Liver (tissue), 10 donors: ENCODE measurements at places on chromosomes 6 and 20. TPM values are rescaled to one million over a fixed set of nuclear protein-coding genes. Genes with fewer than 3 reads are reported as not detected.
A peak's percentile ranks its signal among the peaks of the same experiment; 100 is the strongest.

The SIRPD gene
- not detected for polyA plus RNA-seq

The FAM162B gene
- polyA plus RNA-seq: 0.62 TPM

GRCh38 chr6:169253337-169254238, at the start of gene THBS2:
Gene THBS2 (minus strand): TSS chr6:169253846. CDS start chr6:169250784, 3,062 bp downstream.
- no peaks in the 10 kb centered on the region for H3K36me3 ChIP-seq
- H3K27me3 ChIP-seq: peaks cover 30% of the 10 kb centered on the region
- H3K4me1 ChIP-seq: no peaks in the 10 kb centered on the region
- DNase-seq: no peak
- peak within 1 kb of the TSS; percentile 43 for H3K27ac ChIP-seq

The FAM83C gene
- not detected for polyA plus RNA-seq

The WFDC12 gene
- not detected for polyA plus RNA-seq

The C6orf15 gene
- polyA plus RNA-seq: not detected

The SLC17A4 gene
- 4.4 TPM for polyA plus RNA-seq

The RAMACL gene
- polyA plus RNA-seq: 0.22 TPM

- H3K27ac ChIP-seq: no peak overlapping the region
- peak; percentile 53 for DNase-seq
- H3K27me3 ChIP-seq: no peaks in the 10 kb centered on the region
Observed at GRCh38 chr6:49782725-49783124, 4.4 kb downstream of the PGK2 start.

DNA sequence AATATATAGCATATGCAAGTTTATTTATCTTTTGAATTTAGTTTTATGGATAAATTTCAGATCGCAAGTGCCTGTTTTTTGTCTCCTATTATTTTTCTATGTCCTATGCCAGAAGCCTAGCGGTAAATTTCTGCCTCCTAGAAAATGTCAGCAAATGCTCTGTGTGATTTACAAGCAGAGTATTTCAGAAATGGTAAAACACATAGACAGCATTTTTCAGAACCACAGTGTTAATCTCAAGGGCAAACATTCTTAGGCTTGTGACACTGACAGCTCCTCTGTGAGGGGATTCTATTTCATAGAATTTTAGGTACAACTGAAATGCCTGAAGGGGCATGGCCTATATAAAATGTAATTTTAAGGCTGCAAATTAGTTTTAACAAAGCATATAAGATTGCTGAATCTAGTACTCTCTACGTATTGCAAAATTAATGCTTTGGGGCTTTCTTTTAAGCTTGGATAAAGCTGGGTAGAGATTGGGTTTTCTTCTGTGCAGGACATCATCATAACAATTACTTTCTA, 89.9 kb upstream of the PTCHD4 start:
- no peaks in the 10 kb centered on the region for H3K4me1 ChIP-seq
- DNase-seq: no peak
- no peaks in the 10 kb centered on the region for H3K36me3 ChIP-seq
- H3K27ac ChIP-seq: no peak overlapping the region

The MUC21 gene
- polyA plus RNA-seq: not detected

GRCh38 chr6:160810238-160810637, 108.2 kb downstream of the PLG start:
- H3K27me3 ChIP-seq: no peaks in the 10 kb centered on the region
- H3K4me3 ChIP-seq: no peak overlapping the region
- no peak for DNase-seq
- no peaks in the 10 kb centered on the region for H3K36me3 ChIP-seq
- no peaks in the 10 kb centered on the region for H3K4me1 ChIP-seq

- H3K4me1 ChIP-seq: no peaks in the 10 kb centered on the region
- no peak overlapping the region for H3K27ac ChIP-seq
- no peaks in the 10 kb centered on the region for H3K36me3 ChIP-seq
- DNase-seq: no peak
Observed at GRCh38 chr6:5657684-5658430, 348.9 kb downstream of the NRN1 start.

DNA sequence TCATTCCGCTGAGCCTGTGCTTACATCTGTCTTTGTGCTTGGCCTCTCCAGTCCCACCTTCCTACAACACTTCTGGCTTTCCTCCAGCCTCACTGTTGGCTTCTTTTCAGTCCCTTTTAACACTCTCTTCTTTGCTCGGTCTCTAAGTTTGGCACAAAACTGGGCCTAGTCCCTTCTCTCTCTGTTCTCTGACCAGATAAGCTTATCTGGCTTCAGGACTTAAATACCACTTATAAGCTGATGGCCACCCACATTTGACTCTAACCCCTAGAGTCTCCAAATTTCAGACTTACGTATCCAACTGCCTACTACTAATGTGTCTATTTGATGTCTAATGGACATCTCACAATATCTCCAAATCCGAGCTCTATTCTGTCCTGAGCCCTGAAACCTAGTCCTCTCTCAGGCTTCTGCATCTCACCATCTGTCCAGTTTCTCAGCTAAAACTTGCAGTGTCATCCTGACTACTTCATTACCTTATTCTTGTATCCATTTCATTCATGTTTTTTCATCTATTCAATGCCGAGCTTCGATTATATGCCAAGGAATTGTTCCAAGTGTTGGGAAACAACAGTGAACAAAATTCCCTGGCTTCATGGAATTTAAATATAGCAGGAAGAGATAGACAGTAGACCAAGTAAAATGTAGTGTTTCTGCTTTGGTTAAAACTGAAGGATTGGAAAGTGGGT, 40.1 kb downstream of the TBPL1 start:
- no peaks in the 10 kb centered on the region for H3K36me3 ChIP-seq
- no peaks in the 10 kb centered on the region for H3K4me1 ChIP-seq
- no peak overlapping the region for H3K4me3 ChIP-seq
- no peaks in the 10 kb centered on the region for H3K27me3 ChIP-seq

The SMPD2 gene
- 3.3 TPM for polyA plus RNA-seq

DNA sequence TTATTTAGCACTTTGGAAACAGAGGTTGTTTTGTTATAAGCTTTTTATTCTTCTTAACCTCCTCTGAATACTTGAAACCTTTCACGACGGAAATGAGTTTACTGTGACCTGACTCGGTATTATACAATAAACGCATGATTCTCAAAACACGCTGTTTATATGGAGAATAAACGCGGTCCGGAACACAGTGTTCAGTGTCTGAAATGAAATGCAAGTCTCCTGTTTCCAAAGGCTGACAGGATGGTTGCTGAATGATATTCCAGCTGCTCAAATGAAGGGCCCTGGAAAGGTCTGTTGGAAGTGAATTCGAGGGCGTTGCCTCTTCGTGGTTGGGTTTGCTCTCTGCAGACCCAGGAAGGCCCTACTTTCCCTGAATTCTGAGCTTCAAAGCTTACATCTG, 83.4 kb downstream of the RSPH3 start:
- no peak overlapping the region for H3K4me3 ChIP-seq
- H3K4me1 ChIP-seq: no peaks in the 10 kb centered on the region

- no peak overlapping the region for H3K27ac ChIP-seq
- H3K27me3 ChIP-seq: no peaks in the 10 kb centered on the region
- H3K36me3 ChIP-seq: no peaks in the 10 kb centered on the region
- no peak overlapping the region for H3K4me3 ChIP-seq
- H3K4me1 ChIP-seq: no peaks in the 10 kb centered on the region
Observed at GRCh38 chr20:23534801-23535593, 33.3 kb downstream of the CST9L start.

DNA sequence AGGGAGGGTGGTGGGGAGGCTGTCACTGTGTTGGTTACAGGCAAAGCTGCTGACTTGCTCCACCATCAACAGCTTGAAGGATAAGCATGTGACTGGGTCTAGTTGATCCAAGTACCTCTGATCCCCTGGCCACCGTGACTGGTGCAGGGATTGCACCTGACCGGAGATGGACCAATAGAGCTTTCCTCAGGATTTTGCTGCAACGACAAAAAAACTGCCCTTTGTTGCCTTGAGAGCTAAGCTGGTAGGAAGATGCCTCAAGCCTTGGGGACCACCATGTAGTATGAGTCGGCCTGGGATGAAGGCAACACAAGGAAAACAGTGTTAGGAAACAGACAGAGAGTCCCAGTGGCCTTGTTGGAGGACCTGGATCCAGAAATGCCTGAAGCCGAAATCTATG, 1.8 kb downstream of the OCSTAMP start:
- no peaks in the 10 kb centered on the region for H3K36me3 ChIP-seq
- no peak overlapping the region for H3K27ac ChIP-seq
- DNase-seq: no peak
- H3K4me1 ChIP-seq: no peaks in the 10 kb centered on the region

DNA sequence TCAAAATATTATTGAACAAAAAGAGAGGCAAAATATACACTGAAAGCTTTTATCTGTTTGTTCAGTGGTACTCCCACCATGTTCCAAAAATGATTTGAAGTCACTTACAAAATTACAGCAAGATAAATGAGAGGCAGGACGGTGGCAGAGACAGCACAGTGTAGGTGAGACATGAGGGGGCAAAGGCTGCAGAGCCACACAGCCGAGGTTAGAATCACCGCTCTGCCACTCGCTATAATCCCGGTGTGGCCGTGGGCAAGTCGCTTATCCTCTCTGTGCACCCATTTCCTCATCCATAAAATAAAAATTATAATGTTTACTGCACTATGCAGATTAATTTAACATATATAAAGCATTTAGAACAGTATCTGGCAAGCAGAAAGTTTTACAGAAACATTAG, 140.1 kb upstream of the BEND6 start:
- H3K27ac ChIP-seq: no peak overlapping the region
- no peak overlapping the region for H3K4me3 ChIP-seq
- no peaks in the 10 kb centered on the region for H3K27me3 ChIP-seq

GRCh38 chr6:150418827-150419594, 50.2 kb downstream of the IYD start:
- peak overlapping the region; percentile 63 for H3K4me3 ChIP-seq
- H3K27ac ChIP-seq: peak overlapping the region; percentile 73
- no peaks in the 10 kb centered on the region for H3K27me3 ChIP-seq
- DNase-seq: peak; percentile 72
- no peaks in the 10 kb centered on the region for H3K36me3 ChIP-seq

GRCh38 chr6:15476631-15477380, 186.0 kb downstream of the DTNBP1 start:
- no peak overlapping the region for H3K4me3 ChIP-seq
- no peaks in the 10 kb centered on the region for H3K36me3 ChIP-seq
- no peak for DNase-seq

The MDN1 gene
- polyA plus RNA-seq: 16.0 TPM

DNA sequence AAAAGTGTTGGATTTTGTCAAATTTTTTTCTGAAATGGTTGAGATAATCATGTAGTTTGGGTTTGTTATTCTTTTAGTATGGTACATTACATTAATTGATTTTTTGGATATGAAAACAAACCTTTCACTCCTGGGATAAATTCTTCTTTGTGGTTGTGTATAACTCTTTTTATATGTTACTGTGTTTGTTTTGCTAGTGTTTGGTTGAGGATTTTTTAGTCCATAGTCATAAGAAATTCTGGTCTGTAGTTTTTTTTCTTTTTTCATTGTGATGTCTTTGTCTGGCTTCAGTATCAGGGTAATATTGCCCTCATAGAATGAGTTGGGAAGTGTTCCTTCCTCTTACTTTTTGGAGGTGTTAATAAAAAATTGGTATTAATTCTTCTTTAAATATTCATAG, 122.2 kb upstream of the ATXN1 start:
- H3K27ac ChIP-seq: no peak overlapping the region
- H3K36me3 ChIP-seq: no peaks in the 10 kb centered on the region
- H3K27me3 ChIP-seq: no peaks in the 10 kb centered on the region
- DNase-seq: no peak

GRCh38 chr6:95593025-95593424, 15.7 kb downstream of the MANEA start:
- no peak for DNase-seq
- no peaks in the 10 kb centered on the region for H3K36me3 ChIP-seq
- H3K4me1 ChIP-seq: peaks cover 3% of the 10 kb centered on the region
- no peak overlapping the region for H3K27ac ChIP-seq
- no peak overlapping the region for H3K4me3 ChIP-seq

- no peak overlapping the region for H3K4me3 ChIP-seq
- H3K36me3 ChIP-seq: no peaks in the 10 kb centered on the region
- DNase-seq: no peak
- no peaks in the 10 kb centered on the region for H3K4me1 ChIP-seq
Observed at GRCh38 chr6:29419516-29419915, 4.8 kb downstream of the OR12D1 start.

The TSHZ2 gene
- polyA plus RNA-seq: 7.9 TPM

The OOEP gene
- 0.06 TPM for polyA plus RNA-seq

DNA sequence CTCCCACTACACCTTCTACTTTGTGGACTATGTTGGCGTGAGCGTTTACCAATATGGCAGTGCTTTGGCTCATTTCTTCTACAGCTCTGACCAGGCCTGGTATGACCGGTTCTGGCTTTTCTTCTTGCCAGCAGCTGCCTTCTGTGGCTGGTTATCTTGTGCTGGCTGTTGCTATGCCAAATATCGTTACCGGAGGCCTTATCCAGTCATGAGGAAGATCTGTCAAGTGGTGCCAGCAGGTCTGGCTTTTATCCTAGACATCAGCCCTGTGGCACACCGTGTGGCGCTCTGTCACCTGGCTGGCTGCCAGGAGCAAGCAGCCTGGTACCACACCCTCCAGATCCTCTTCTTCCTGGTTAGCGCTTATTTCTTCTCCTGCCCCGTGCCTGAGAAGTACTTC, 16.5 kb upstream of the EFHC1 start:
- peak; percentile 43 for DNase-seq
- no peak overlapping the region for H3K4me3 ChIP-seq
- no peak overlapping the region for H3K27ac ChIP-seq
- H3K27me3 ChIP-seq: no peaks in the 10 kb centered on the region
- no peaks in the 10 kb centered on the region for H3K4me1 ChIP-seq
- H3K36me3 ChIP-seq: no peaks in the 10 kb centered on the region

DNA sequence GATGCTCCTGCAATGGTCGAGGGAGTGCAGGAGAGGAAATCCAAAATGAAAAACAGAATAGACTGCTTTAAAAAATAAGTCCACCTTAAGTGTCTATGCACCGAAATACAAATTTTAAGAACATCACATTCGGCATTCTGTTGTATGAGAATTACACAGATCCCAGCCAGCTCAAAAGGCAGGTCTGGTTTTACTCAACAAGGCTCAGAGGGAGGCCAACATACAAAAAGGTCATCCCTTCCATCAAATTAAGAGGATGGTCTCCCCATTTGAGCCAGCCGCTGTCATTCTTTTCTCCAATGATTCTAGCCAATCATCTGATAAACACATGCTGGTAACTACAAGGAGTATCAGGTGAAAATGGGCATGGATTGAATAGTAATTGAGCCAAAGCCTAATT, 7.9 kb downstream of the ATXN1 start:
- H3K27ac ChIP-seq: no peak overlapping the region
- DNase-seq: no peak
- peaks cover 9% of the 10 kb centered on the region for H3K36me3 ChIP-seq
- H3K27me3 ChIP-seq: no peaks in the 10 kb centered on the region
- H3K4me1 ChIP-seq: peaks cover 18% of the 10 kb centered on the region
- H3K4me3 ChIP-seq: no peak overlapping the region
